ENCODE measurements at places on chromosomes 2 and 18.

DNA sequence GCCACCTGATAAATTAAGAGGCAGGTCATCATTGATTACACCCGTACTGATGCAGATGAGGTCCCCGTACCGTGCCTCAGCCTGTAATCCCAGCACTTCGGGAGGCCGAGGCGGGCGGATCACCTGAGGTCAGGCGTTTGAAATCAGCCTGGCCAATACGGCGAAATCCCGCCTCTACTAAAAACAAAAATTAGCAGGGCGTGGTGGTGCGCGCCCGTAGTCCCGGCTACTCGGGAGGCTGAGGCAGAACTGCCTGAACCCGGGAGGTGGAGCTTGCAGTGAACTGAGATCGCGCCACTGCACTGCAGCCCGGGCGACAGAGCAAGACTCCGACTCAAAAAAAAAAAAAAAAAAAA is 683 bp upstream of the ENOSF1 start:
- DNase-seq = no peak

DNA sequence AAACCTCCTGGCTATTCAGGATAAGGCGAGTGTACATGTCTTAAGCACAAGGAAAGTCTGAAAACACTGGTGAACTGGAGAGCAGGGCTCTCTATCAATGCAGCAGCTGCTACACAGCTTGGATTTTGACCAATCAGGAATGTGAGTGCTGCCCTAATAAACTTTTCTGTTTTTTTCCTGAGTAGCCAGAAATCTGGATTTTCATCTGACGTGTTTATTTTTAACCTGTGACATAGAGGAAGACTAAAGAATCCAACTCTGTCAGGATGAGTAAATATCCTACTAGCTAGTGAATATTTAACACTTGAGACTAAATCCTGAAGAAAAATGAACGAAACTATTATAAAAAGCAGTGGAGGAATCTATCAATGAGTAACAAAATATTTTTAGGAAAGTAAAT is 1638.9 kb downstream of the LRP1B start:
- DNase-seq = no peak

DNA sequence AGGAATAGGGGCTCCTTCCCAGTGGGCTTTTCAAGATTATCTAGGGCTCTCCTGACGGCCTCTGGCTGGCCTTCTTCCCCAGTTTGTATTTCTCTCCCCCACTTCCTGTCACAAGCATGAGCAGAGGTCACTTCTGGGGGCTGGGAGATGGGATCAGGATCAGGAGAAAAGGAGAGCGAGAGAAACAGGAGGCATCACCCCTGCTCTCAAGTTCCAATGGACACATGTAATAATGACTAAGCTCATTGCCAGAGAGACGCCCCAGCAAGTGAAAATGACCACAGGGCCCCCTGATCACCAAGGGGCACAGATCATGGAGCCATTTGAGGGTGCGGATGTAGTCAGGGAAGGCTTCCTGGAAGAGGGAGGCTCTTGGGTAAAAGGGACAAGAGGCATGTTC is 92.1 kb downstream of the SMAD7 start:
- no peak for DNase-seq

GRCh38 chr2:196515608-196516007 is 123.9 kb upstream of the CCDC150 start:
- no peak for DNase-seq

DNA sequence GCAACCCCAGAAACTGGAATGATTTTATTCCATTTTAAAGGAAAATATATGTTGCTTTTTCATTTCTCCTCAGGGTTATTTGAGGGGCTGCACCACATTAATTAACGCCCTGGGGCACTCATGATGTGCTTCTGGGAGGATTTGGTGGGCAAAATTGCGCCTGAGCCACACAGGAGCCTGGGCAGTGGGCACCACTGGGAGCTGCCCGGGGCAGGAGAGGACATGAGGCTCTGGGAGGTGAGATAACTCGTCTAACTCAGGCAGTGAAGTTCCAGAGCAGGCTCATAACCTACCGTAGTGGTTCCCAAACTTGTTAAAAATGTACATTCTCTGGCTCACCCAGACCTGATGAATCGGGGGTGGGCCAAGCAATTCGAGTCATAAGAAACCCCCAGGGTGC is 68.3 kb downstream of the EDAR start:
- DNase-seq = no peak

GRCh38 chr2:165575044-165575615 is 105.6 kb downstream of the CSRNP3 start:
- DNase-seq = peak; percentile 39

- peak; percentile 88 for DNase-seq
These were observed 97.6 kb downstream of the WDR7 start for GRCh38 chr18:56748698-56749268.

DNA sequence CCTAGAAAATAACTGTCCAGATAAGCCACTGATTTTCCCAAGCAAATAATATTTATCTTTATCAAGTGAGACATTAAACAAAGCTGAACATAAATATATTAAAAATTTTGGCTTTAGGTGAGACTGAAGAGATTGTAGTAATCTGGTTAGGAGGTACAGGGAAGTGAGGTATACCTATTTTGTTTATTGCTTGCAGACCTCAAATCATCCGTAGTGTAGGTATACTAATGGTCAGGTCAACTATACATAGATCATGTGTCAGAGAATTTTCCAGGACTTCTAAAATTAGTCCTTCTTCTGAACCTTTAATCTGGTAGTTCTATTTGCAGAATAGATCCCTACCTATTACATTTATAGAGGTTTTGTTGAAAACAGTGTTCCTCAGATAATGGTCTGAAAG is 41.5 kb downstream of the SP140 start:
- no peak for DNase-seq

GRCh38 chr2:171553236-171553635 is 31.0 kb downstream of the CYBRD1 start:
- no peak for DNase-seq

DNA sequence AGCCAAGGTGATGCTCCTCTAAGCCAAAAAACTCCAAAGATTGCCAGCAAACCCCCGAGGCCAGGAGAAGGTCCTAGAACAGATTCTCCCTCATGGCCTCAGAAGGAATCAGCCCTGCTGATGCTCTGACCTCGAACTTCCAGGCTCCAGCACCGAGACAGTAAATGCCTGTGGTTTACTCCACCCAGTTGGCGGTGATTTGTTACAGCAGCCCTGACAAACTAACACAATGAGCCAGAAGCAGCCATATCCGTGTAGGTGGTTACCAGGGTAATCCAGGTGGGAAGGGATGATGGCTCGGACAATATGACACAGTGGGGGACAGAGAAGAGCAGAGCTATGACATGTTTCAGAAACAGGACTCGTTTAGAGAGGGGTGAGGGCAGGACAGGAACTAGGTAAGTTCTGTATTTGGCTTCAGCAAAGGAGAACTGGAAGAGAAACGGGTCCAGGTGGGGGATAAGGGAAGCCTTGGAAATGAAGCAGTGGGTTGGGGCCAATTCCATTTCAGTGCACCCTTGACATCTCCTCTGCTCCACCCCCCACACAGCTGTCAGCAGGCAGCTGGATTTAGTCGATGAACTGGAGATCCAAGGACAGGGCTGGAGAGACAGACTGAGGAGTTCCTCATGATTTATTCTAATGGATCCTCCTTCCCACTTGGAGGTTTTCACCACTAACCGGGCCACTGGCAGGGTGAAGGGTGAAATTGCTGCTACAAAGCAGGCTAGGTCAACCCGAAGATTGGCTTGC is 179.7 kb upstream of the SH3BP4 start:
- no peak for DNase-seq

- DNase-seq = peak; percentile 91
These were observed 313.8 kb downstream of the PDE11A start for GRCh38 chr2:177758591-177759371.

DNA sequence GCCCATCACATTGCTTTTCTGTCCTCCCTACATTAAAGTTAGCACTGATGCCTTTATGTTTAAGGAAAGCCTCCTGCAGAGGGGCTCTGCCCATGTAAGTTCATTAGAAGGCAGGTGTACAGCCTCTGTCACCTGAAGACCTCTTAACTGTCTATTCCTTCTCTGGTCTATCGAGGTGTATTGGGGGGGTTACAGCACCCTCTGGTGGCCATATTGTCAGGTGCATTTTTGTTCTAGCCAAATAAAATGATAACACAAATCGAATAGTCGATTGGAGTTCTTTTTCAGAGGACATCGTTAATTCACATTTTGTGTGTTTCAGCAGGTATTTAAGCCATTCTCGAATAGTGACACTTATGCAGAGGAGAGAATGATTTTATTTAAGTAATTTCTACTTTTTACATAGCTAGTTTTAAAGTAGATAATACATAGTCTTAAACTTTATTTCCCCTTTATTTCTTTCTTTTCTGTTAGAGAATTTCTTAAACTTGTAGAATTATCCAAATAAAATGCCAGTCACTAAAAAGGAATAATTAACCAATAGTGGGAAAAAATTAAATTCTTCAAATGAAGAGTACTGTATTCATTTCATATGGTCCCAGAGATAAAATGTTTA is 136.8 kb downstream of the NEDD4L start:
- DNase-seq = peak; percentile 79

DNA sequence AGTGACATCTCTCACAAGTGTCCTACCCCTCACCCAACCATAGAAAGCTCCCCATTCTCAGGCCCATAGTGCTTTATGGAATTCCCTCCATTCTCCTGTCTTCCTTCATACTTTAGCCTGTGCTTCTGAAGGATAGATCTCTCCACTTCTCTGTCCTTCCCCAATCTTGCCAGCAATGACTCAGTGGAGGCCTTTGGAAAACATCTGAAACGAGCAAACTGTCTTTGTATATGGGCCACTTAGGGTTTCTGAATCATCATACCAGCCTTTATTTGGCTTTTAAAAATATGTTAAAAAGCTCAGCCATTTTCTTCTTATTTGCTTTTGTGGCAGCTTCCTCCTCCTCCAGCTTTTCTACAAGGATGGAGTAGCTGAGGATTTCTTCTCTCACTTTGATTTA is 65.6 kb upstream of the ZNF385B start:
- no peak for DNase-seq

GRCh38 chr2:36572054-36572718 is 25.8 kb downstream of the FEZ2 start:
- DNase-seq = no peak

DNA sequence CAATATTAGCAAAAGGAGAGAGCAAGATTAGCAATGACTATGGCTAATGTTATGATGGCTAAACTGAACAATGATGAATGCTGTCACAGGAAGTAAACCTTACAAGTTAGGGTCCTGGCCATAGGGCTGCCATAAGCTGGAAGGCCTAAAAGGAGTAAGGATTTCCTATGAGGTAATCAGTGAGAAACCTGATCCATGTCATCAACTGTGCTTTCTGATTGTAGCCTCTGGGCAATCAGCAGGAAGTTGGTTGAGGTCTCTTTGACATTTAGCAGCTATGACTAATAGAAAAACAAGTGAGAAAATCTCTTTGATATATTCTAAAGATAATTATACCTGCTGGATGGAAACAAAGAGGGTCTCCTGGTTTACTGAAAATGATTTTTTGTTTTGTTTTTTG is 193.0 kb downstream of the RAB3GAP1 start:
- no peak for DNase-seq

- peak; percentile 75 for DNase-seq
These were observed 20.4 kb upstream of the BCL2 start for GRCh38 chr18:63339920-63340484.

DNA sequence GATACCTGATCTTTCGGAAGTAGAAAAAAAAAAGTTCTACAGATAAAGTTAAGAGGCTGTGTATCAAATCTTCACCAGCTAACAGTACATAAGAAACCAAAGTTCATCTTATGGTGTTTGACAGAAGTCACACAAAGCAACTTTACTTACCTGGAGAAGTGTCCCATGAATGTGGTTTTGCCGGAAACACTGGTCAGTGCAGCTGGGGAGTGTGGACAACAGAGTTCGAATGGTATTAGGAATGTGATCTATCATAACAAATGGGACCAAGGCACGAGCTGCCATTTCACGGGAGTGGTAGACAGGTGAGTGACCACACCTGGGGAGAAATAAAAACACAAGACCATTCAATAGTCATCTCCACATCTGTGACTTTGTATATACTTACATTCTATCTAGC is 171.4 kb upstream of the ZFP36L2 start:
- no peak for DNase-seq

DNA sequence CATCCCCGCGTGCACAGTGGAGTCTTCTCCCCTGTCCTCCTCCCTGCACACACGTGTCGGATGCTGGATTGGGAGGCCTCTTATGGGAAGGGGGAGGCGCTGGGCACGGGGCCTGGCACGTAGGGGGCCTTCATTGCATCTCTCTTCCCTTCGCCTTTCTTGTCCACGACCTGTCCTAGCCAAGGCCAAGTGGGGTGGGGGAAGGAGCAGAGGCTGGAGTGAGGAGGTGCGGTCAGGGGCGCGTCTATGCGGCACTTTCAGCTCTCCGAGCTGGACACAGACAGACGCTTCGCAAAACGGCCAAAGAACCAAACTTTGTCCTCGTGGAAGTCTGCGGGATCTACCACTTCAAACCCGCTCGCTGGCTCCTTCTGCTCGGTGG is 13.4 kb downstream of the ALPG start:
- no peak for DNase-seq

DNA sequence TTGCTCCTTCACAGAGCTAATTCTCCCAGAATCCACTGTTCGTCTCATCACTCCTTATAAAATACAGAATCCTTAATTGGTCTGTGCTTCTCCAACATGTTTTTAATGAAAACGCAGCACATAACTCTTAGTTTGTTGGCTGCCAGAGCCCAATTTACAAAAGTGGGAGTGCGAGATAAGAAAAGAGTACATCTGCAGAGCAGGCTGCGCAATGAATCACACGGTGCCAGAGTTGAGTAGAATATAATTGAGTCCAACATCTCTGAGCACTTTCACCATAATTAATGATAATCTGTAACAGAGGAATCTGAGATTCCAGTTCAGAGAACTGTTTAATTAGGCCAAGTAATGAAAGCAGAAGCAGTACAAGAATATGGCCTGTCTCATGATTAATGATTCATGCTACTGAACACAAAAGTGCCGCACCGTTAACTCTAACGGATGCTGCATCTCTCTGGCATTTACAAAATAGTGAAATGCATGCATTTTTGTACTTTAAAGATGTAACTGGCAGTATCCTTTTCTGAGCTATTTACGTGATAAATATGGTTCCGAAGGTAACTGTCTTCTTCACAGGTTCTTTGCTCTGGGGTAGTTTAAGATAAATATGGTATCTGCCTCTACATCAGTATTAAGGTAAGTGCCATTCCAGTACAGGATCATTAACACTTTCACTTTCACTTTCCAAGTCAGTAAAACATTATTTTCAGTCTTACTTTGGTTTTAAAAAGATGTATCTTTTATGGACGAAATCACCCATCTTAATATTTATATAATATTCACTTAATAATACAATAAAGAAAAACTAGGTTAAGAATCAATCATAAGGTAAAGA is 785.6 kb downstream of the NR4A2 start:
- DNase-seq = peak; percentile 85

DNA sequence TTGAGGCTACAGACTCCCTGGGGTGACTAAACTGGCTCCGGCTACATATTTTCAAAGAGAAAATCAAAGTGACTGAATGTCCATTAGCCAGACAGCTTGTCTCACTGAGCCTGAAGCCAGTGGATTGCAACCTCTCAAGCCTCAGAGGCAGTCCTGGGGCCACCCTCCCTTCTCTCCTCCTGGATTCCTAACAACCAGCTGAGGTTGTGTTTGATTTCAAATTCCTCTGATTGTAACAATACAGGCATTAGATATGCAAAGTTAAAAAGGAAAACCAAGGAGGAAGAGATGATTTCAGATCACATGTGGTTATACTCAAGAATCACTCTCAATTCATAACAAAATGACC is 101.0 kb upstream of the LMAN1 start:
- DNase-seq = no peak

- no peak for DNase-seq
These were observed 59.4 kb upstream of the TMEM17 start for GRCh38 chr2:62565309-62565908.
